ENCODE measurements at places on chromosomes 2 and 18.

GRCh38 chr2:28408764-28409599 lies 16.3 kb downstream of the FOSL2 start:
- no peak for DNase-seq

- DNase-seq: no peak
These were observed 5.0 kb upstream of the PKDCC start for GRCh38 chr2:42042631-42043355.

DNA sequence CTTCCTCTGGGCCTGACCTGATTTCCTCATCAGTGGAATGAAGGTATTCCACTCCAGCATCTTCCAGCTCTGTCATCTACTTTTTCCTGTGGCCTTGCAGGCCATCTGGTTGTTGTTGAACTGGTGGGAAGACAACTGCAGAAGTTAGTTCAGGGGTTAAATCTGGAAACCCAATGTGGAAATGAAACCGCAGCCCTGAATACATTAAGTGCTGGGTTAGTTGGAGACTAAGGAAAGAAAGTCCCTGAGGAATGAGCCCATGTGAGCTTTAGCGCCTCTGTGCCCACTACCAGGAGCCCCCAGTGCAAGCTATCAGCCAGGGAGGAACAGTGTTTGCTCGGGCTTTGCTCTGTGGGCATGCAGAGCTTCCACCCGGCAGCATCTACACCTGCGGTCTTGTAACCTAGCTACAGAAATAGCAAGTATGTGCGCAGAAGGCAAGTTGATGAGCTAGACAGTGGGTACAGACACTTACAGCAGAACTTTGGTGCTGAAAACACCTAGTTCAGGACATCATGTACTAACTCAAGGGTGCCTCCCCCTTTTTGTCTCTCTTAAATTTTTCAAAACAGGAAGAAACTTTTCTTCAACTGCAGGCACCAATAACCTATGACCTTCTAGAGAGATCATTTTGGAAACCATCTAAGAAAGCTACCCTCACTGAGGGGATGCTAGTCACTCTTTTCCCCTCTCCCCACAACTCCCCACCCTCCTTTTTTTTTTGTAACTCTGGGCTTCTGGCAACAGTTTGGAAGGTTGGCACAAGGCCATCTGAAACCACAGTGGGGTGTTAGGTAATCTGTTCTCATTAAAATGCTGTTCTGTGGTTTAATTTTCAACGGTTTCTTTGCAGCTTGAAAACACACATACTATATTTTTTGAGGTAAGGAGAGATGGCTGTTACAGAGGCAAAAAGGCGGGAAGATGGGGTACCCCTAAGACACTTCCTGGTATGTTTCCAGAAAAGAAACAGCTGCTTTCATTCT lies 18.3 kb upstream of the CXCR4 start:
- DNase-seq: no peak

- peak; percentile 68 for DNase-seq
These were observed 16.5 kb downstream of the TWIST2 start for GRCh38 chr2:238864207-238865014.

DNA sequence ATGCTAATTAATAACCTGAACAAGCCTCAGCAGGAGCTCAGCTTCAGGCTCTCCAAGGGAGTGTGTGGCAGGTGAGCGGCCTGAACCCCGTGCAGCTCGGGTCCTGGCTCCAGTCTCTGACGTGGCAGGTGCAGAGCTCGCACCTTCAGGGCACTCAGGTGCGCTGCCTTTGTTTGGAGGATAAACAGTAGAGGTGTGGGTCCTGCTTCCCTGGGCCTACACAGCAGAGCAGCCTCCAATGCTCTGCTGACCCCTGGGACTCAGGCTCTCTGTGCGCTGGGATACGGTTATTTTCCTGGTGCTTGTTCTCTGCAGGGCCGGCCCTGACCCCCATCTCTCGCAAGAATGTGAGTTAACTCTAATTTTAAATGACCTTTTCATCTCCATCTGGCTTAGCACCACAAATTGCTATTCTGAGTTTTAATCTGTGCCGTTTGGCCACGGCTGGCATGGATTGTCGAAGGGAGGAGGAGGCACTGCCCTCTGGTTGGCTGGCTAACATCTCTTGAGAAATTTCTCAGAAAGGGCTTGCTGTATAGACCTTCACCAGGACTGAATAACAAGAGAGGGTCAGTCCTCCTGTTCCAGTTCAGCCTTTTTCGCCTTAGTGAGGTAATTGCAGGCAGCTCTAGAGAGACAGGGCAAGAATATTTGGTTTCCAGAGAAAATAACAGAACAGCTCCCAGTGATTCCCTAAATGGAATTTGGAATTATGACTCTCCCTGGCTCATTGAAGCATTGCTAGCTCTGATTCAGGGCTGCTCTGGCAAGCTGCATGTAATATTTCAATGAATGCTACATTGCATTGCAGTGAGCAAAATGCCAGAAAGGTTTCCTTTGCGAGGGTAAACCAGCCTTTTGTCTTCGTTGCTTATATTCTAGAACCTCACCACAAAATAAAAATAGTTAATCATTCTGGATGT lies 161.8 kb downstream of the DCDC2C start:
- DNase-seq: no peak

GRCh38 chr18:6414723-6415417 lies at the start of gene L3MBTL4:
Gene L3MBTL4 (minus strand): TSS chr18:6414911. CDS start chr18:6311625, 103,286 bp downstream.
- DNase-seq: no peak

DNA sequence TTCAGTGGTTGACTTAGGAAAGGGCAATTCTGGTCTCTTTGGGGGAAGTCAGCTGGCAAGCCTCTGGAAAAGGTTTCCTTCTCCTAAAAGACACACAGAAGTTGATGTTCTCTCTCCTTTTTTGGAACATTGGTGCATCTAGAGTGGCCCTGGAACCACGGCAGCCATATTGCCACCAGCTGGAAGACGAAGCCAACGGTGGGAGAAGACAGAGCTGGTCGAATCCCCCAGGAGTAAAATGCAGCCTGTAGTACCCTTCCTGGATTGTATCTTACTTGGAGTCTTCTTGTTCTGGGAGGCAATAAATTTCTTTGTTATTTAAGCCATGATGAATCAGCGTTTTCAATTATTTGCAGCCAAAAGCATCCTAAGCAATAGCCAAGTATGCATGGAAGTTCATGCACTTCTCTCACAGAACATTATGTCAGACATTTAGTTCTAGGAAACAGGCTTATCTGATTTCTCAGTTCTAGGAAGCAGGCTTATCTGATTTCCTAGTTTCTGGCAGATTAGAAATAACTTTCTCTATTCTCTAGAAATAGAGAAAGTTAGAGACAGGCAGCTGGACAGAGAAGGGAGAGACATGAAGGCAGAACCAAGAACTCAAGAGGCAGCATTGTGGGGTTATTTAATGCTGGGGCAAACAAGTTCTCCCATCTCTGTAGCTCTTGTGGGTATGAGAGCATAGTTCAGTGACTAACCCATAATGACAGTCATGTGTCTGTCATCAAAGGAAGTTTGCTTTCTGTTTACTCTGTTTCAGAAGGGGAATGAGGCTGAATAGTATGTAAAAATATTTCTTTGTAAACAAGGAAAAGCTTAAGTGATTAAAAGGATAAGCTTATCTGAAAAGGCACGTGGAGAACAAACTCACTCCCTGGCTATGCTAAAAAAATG lies 40.5 kb upstream of the NABP1 start:
- no peak for DNase-seq

DNA sequence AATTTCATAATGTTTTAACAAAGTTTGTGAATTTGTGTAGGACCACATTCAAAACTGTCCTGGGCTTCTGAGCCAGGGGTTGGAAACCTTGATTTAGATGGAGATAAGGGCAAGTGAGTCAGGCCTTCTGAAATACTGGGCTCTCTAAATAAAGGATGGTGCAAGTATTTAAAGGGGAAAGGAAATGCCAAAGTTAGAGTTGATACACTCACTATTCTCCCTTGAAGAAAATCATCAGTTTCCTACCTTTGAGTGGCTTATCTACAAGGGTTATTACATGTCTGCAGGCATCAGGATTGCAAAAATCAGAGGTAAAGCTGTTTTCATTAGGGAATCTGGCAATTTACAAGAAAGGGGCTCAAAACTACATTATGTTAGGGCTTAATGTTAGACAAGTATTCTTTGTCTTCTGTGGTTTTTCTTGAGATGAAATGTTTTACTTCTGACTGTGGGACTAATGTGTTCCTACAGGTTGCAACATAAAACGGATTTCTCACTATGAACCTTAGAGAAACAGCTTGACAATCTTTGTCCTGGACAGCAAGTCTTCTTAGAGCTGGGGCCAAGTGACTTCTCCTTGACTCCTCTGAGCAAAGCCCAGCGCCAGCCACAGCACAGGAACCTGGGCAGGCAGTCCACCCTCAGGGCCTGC lies 31.1 kb downstream of the RNU4ATAC start:
- DNase-seq: no peak

DNA sequence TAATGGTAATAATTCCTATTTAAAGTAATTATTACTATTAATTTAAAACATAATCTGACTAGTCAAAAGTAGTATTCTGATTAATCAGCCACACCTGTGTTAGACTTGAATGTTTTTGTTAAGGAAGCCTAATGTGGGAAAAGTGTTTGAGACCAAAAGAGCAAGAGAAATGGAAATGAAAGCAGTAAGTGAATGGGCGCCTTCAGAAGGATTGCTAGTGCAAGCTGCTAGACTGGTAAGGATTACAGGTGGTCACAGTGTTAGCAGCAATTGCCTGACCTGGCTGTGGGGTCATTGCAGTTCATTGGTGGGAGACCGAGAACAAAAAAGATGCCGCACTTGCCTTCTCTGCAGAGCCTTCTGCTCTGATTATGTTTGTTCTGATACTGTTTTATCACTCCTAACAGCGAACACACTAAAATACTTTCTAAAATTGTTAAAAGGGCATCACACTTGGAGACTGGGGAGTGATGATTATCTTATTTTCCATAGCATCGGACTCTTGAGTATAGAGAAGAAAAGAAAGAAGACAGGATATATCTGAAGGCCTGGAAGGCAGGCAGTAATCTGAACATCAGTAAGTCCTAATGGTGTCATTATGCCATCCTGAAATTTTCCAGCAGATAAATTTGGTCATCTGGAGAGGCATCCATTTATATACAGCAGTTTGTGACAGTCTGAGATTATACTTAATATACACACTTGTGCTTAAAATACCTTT lies 5.8 kb downstream of the SOCS6 start:
- no peak for DNase-seq

DNA sequence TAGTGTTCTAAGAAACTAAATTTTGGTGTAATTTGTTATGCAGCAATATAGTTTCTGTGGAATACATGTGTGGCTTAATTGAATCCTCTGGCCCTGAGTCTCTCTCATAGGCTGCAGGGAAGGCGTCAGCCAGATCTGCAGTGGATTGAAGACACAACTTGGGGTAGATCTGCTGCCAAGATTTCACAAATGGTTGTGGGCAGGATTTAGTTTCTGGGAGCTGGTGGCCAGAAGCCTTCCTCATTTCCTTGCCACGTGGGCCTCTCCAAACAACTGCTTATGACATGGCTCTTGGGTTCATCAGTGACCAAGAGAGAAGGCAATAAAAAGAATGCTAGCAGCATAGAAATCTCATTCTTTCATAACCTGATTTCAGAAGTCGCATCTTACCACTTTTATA lies 28.2 kb downstream of the CCDC102B start:
- DNase-seq: no peak

DNA sequence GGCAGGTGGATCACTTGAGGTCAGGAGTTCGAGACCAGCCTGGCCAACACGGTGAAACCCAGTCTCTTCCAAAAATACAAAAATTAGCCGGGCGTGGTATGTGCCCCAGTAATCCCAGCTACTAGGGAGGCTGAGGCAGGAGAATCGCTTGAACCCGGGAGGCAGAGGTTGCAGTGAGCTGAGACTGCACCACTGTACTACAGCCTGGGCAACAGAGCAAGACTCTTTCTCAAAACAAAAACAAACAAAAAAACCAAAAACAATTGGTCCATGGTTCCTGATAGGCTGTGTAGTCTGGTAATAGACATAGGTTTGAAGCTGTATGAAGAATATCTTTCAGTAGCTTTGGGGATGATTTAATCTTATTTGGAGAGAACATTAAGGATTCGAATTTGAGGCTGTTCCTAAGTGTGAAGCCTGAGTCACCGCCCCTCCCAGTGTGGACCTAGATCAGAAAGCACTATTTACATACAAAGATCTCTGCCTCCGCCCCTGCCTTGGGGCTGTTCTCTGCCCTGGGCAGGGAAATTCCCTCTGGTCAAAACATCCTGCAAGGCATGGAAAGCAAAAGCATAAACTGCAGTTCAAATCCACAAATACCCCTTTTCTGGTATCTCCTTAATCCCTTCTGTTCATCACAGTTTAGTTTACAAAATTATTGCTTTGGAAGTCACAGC lies 52.8 kb upstream of the PMAIP1 start:
- no peak for DNase-seq

GRCh38 chr18:46649071-46649862 lies 7.8 kb downstream of the LOXHD1 start:
- no peak for DNase-seq

- DNase-seq: no peak
These were observed 372.7 kb upstream of the ID2 start for GRCh38 chr2:8309131-8309530.

DNA sequence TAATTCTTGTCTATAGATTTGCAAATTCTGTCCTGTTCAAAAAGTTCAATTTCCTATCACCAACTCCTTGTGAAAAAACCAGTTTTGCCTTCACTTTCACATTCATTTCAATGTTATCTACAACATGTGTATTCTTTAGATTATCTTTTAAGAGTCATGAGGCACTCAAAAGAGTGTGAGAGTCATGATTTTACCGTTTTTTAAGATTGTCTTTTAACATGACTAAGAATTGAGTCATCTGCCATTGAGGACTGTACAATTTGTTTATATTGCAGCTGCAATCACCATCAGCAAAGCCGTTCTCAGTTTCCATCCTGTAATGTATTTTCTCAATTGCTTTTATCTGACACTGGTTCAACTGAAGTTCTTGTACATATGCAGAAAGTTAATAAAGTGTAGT lies 275.8 kb downstream of the LNPK start:
- no peak for DNase-seq

- no peak for DNase-seq
These were observed 15.4 kb upstream of the DGKD start for GRCh38 chr2:233338812-233339368.

- no peak for DNase-seq
These were observed 278.3 kb upstream of the LRATD1 start for GRCh38 chr2:14354231-14354630.

DNA sequence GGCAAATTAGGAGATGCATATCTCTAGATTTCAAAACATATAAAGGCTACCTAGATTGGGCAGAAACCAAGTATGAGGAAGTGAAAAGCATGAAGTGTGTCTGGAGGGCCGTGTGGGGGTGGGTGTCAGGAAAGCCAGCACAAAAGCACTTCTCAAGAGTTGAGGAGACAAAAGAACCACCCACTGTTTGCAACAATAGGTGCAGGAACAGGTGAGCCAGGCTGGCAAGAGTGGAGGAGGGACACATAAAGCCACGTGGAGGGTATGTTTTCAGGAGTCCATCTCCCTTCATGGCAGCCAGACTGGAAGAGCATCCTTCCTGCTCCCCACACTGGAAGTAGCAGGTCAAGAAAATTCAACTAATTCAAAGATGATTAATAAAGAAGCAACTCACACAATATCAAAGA lies 96.4 kb downstream of the CERS6 start:
- DNase-seq: no peak
